ENCODE measurements at places on chromosomes 3 and 15.

GRCh38 chr15:100215031-100215842, 126.5 kb downstream of the ADAMTS17 start:
- no peak for DNase-seq

GRCh38 chr15:73476704-73477216, 33.8 kb downstream of the REC114 start:
- DNase-seq, result no peak

DNA sequence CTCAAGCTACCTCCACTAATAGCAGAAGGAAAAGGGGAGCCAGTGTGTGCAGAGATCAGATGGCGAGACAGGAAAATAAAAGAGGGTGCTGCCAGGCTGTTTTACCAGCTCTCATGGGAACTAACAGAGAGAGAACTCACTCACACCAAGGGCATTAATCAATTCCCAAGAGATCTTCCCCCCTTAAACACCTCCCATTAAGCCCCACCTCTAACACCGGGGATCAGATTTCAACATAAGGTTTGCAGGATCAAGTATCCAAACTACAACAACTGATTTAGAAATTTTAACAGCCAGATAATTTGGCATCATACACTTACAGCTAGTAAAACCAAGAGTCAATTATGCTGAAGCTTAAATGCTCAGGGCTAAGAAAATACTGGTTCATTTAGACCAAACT, 18.9 kb downstream of the CD200 start:
- DNase-seq, result no peak

DNA sequence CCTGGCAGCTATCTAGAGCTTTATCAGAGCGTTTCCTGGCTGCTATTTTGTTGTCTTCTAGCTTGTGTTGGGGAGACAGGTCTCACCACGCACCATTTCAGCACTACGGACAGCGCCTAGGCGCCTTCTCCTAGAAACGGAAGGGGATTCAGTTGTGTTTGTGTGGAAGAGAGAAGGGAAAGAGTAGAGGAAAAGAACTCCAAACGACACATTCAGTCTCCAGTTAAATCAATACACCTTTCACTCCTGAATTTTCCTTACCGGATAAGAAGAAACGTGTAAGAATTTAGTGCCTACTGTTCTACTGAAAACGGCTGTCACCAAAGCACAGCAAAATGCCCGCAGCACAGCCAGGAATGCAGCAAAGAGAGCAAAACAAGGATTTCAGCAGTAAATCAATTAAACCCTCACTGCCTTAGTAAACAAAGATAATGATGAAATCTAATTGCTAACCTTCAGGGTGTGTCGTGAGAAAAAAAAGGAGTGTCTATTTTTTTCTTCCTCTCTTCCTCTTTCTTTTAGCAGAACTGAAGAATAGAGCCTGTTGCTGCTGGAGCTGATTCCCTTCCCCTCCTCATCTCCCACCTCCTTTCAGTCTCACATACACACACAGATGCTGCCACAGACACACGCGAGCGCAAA, 412 bp upstream of the CTXN2 start:
- peak; percentile 64 for DNase-seq

DNA sequence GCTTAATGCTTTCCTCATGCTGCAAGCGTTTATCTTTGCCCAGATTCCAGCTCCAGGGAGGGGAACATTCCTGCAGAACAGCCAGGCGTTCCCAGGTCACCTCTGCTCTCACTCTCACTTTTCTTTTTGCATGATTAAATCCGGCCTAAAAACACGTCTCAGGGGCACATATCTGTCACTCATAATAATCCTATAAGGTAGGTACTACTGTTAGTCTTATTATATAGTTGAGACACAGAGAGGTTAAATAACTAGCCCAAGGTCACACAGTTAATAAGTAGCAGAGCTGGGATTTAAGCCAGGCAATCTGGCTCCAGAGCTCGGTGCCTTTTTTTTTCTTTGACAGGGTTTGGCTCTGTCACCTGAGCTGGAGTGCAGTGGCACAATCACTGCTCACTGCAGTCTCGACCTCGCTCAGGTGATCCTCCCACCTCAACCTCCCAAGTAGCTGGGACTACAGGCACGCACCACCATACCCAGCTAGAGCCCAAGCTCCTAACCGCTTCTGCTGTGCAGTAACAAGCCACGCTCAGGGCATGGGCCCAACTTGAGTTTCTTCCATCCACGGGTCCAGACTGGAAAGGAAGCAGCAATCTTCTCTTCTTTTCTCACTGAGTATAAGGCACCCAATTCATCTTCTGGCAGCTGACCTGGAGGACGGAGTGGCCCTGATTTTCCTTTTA, 96.5 kb downstream of the LIPC start:
- DNase-seq, result peak; percentile 87

- no peak for DNase-seq
Observed at GRCh38 chr3:141129541-141130011, 78.4 kb downstream of the SPSB4 start.

DNA sequence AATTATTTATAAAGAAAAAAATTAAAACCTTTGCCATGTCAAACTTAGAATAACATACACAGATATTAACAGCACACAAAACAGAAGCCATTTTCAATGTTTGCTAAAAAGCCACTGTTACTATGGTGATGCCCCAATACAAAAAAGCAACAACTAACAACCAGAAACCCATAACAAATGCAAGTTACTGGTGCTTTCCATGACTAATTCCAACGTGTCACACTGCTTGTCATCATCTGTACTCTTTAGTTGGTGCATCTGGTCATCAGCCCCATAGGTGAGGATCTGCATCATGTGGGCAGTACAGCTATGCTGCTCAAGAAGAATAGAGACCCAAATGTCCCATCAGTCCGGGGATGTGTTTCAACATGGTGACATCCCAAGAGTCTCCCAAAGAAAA, 52.8 kb downstream of the ATP8B4 start:
- no peak for DNase-seq

DNA sequence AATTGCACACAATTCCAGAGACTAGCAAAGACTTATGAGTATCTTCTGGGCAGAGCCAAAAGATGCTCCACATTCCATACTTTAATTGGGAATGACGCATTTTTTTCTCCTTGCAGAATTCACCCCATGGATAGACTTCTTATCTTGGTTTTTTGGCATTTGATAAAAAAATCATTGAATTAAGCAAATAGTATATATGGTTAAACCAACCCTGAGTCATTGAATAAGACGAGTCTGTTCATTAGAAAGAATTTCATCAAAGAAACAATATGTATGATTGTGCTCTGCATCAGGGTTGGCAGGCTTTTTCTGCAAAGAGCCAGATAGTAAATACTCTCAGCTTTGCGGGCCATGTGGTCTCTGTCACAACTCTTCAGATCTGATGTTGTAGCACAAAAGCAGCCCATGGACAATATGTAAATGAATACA, 9.2 kb upstream of the PDZRN3 start:
- no peak for DNase-seq

DNA sequence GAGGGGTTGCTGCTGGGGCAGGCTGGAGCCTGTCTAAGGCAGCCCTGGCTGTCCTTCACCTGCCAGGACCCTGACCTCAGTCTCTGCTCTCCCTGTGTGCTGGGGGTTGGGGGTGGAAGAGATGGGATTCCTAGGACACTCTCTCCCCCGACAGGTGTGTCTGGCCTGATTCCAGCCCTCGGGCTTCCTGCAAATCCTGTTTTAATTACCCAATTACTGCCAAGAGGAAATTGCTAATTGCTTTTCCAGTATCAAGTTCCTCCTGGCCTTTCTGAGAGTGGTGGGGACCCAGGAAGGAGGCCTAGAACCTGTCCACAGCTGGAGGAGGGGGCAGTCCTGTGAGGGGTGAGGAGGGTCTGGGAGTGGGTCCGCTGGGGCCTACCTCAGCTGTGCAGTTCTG, 15.8 kb downstream of the PLXNA1 start:
- no peak for DNase-seq

DNA sequence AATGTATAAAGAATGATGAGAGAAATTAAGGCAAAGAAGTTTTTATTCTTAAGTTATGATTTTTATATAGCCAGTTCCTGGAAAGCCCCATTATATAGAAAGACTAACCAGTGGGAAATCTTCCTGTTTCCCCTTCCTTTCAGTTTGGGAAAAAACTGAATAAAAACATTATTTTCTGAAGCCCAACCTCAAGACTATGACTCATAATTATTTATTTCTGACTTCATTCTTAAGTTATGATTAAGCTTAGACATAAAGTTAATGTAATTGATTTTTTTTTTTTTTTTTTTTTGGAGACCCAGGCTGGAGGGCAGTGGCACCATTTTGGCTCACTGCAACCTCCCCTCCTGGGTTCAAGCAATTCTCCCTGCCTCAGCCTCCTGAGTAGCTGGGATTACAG, 55.8 kb downstream of the TRPC1 start:
- no peak for DNase-seq

DNA sequence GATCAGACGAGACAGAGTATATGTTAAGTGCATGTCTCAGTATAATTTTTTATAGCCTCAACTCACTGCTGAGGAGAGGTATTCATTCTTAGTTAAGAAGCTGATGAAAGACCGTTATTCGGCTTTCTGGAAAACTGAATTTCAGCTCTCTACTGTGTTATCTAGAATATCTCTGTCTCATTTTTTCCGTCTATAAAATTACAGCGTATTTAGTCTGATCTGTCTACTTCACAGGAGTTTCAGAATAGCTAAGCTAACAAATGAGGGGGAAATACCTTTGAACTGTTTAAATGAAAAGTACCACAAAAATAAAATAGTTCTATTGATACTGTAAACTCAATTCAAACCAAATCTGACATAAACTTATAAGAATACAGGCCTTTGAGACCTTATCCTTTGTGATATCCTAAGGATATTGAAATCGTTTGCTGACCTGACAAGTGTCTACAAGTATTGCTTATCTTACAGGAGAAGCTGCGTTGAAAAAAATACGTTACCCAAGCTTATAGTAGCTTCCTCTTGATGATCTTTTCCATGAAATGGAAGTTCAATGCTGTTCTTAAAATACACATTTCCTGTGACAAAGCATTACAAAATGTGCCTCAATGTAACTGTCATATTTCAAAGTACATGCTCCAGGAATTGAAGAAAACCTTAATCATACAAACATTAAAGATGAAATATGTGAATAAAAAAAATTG, 104.6 kb downstream of the IL1RAP start:
- no peak for DNase-seq

- DNase-seq, result no peak
Observed at GRCh38 chr3:21722301-21722700, 28.7 kb downstream of the ZNF385D start.

DNA sequence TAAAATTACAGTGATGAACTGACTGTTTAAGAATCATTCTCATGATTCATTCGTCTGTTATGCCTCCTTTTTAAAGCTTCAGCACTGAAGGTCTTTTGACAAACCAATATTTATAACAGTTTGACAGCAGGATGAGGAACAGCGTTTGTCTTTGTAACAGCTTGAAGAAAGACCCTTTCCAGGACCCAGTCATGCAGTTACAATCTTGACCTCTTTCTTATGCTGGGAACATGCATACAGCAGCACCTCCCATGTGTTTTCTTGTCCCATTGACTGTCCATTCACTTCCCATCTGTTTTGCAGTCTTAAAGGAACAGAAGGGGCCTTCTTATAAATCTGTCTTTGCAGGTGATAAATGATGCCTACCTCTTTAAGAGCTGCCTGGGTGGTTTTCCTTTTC, 87.2 kb downstream of the OPA1 start:
- DNase-seq, result no peak

GRCh38 chr3:161108840-161109239, 3.7 kb upstream of the B3GALNT1 start:
- no peak for DNase-seq

DNA sequence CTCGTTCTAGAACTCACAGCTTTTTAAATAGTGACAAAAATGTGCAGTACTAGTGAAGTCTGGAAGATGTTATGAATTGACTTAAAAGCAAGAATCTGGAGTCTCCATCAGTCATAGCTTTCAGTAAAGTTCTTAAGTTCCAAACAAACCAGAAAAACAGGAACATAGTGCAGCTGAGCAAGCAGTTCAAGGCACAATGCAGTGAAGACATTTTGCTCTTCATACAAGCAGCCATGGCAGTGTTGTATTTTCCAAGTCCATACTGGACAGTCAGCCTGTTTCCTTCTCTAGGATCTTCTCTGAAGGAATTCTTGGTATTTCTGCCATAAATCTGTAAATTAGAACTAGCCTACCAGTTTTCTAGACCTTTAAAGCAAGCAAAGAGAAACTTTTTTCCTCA, 90.5 kb downstream of the LRRC28 start:
- DNase-seq, result no peak

- peak; percentile 18 for DNase-seq
Observed at GRCh38 chr3:149967086-149967685, 3.5 kb downstream of the PFN2 start.

DNA sequence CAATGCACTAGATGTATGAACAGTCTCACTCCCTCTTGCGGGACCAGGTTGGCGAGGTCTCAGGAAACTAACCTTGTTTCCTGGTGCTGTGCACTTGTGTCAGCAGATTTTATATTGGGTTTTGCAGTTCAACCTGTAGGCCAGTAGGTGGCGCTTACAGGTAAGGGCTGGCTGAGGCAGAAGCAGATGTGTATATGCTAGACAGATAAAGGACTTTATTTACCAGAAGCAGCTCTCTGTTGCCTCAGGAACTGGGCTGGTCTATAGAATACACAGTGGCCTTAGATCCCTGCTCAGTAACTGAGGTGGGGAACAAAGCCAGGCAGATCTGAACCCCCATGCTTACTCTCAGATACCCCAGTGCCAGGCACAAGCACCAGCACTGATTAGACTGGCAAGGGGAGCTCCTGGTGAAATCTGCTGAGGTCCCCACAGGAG, 296.8 kb downstream of the DOCK3 start:
- DNase-seq, result peak; percentile 60

- no peak for DNase-seq
Observed at GRCh38 chr3:8972639-8973038, 9.4 kb upstream of the RAD18 start.

- DNase-seq, result no peak
Observed at GRCh38 chr3:174442302-174442682, 416.8 kb upstream of the NAALADL2 start.

- DNase-seq, result peak; percentile 43
Observed at GRCh38 chr3:52532838-52533622, 627 bp downstream of the NT5DC2 start.

Data from Caco-2 (cell line).